ENCODE measurements at places on chromosomes 16 and 17.

DNA sequence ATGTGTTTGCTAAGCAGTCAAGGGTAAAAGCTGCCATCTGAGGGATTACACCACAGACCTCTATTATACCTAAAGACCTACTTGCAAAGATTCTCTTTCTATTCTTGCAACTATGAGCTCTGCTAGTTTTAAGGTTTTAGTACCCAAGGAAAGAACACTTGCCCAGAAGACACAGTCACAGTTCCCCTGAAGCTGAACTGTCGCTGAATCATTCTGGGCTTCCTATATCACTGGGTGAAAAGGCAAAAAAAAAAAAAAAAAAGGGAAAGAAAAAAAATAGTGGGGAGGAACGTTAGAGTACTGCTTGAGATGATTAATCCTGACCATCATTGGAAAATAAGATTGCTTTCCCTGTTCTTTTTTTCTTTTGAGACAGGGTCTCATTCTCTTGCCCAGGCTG is 37.9 kb downstream of the LYRM1 start:
- no peak for DNase-seq

DNA sequence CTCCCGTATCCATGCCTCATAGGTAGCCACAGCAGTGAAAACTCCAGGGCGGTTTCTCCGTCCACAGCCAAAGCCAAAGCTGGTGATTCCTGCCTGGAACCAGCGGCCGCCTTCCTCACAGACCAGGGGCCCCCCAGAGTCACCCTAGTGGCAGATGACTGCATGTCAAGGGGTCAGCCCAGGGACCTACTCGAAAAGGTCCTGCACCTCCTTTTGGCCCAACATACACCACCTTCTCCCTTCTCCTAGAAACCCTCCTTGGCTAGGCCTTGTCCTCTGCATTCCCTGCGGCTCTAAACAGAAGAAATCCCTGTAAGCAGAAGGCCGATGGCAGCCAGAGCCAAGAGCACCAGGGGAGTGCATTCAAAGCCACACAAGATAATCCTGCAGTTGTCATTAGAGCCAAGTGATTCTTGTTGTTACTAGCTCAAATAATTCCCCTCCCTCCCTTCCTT is 6.1 kb downstream of the PRSS36 start:
- no peak for DNase-seq

DNA sequence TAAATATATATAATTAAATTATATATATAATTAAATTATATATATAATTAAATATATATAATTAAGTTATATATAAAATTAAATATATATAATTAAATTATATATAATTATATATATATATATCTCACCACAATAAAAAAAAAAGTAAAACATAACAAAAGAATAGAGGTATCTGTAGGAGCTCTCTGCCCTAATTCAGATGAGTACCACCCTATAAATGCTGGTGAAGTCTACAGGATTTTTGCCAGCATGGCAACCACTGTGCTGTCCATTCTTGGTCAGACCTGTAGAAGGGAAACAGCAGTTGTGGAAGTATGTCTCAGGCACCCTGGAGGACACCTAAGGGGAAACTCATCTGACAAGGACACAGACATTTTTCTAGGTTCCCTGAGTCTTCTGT is 259.7 kb downstream of the PRKCA start:
- no peak for DNase-seq

- no peak for DNase-seq
Observed at GRCh38 chr16:3066440-3066748, 954 bp downstream of the IL32 start.

DNA sequence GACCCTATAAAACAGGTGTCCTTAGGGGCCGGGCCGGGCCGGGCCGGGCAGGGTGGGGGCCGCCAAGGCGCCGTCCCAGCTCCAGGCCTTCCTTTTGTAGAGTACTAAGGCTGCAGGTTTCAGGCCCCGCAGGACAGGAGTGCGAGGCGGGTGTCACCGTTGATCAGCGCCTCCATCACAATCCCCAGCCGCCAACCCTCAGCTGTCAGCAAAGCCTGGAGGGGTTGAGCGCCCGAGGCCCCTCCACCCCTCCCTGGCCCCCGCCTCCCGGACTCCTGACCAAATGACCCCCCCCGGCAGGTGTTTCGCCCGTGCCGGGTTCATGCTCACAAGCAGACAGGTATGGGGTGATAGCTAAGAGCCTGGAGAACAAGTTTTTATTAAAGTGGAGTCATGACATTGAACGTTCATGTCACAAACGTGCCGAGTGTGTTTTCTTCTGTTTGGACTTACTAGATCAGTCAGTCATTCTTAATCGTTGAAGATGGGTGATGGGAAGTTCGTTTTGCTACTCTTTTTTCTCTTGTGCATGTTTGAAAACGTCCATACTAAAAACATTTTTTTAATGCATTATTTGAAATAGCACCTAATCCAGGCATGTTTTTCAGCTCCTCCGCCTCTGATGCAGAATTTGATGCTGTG is 534 bp downstream of the ARL2BP start:
- DNase-seq: no peak

DNA sequence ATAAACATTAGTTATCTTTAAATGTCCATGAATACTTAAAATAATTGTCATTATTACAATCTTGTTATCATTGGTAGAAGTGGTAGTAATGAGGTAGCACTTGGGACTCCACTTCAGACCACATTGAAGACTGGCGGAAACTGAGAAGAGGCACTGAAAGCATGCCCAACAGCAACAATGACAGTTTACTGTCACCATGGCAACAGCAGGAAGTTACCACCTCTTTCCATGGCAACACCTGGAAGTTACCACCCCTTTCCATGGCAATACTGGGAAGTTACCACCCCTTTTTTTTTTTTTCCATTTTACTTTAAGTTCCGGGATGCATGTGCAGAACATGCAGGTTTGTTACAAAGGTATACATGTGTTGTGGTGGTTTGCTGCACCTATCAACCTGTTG is 494.9 kb upstream of the RBFOX1 start:
- DNase-seq: no peak

GRCh38 chr17:15124264-15124595 is 140.9 kb downstream of the PMP22 start:
- no peak for DNase-seq

DNA sequence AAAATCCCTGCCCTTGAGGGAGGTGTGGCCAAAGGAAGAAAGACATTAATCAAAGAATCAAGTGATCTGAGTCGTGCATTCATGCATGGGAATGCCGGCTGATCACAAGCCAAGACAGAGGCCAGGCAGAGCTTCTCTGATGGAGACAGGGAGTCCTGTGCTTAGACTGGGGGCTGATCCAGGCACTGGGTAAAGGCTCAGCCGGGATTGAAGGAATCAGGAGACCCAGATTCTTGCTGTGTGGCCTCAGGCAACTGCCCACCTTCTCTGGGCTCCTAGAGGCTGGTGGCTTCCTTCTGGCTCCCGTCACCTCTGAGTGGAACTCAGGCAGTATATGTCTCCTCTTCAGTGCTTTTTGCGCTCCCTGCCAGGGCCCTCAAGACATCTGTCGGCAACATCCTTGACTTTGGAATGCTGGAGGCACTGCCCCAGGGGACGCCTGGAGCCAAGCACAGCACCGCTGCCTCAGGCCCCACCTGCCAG is 17.7 kb downstream of the RAI1 start:
- no peak for DNase-seq

- no peak for DNase-seq
Observed at GRCh38 chr16:26988186-26988585, 78.5 kb upstream of the C16orf82 start.

- no peak for DNase-seq
Observed at GRCh38 chr17:32515677-32516383, 29.0 kb downstream of the CDK5R1 start.

DNA sequence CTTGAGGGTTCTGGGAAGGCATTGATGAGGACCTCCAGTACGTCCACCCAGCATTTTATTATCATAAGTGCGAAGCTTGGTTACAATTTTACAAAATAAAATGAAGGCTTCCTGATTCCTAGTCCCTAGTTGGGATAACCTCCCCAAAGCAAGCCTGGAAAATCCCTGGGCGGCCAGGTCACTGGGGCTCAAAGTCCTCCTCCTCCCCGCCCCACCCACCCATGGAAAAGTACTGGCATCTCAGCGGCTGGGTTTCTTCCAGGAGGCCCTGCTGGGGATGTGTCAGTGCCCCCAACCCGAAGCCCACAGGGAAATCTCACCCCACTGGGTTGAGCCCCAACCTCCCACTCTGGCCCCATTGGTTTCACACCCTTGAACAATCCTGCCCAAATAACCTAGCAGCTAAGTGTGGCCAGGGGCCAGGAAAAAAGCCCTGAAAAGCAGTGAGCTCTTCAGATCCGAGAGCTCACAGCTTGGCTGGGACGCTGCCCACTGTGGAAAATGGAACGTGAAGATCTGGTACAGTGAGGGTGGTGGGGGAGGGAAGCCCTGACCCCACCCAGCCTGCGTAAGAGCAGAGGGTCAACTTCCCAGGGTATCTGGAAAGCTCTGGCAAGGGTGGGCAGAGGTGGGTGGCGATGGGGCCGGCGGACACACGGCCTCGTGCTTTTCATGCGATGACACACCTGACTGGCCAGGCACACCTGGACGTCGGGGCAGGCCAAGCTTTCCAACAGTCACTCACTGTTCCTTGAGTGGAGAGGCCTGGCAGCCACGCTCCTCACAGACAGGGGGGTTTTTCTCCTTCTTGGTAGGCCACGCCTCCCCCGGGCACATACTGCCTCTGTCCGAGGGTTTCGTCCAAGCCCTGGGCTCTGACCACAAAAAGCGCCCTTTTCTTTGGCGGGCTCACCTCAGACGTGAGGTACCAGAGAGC is 324.5 kb downstream of the SOX9 start:
- no peak for DNase-seq

GRCh38 chr16:22898874-22899348 is 84.9 kb downstream of the HS3ST2 start:
- no peak for DNase-seq

DNA sequence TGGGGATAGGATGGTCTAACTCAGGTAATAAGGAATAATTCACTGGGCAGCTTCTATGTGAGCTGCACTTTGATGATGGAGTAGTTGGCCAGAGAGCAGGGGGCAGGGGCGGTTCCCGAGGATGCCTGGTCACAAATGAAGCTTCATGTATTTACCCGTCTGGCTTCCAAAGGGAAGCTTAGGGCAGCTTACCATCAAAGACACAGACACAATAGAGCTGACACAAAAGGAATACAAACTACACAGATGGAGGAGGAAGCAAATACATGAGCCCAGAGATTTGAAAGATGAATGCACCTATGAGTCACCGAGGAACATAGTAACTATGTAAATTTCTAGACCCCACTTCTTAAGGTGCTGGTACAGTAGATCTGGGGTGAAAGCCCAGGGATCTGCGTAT is 8.7 kb upstream of the EMP2 start:
- DNase-seq: no peak

- DNase-seq: peak; percentile 66
Observed at GRCh38 chr17:79391376-79392233, 219.2 kb downstream of the RBFOX3 start.
